IPS DF 6.9 (cell line): ENCODE measurements at places on chromosomes 5 and 9.

GRCh38 chr5:126376443-126376842 lies 46.8 kb upstream of the GRAMD2B start:
- DNase-seq: no peak

- no peak for DNase-seq
Observed at GRCh38 chr5:79191457-79191856, 44.5 kb upstream of the JMY start.

GRCh38 chr9:99387431-99387830 lies 165.3 kb downstream of the SEC61B start:
- no peak for DNase-seq

GRCh38 chr5:169731221-169731620 lies 94.1 kb downstream of the DOCK2 start:
- DNase-seq: no peak

- DNase-seq: no peak
Observed at GRCh38 chr9:30800421-30800820, 1584.0 kb upstream of the ACO1 start.

DNA sequence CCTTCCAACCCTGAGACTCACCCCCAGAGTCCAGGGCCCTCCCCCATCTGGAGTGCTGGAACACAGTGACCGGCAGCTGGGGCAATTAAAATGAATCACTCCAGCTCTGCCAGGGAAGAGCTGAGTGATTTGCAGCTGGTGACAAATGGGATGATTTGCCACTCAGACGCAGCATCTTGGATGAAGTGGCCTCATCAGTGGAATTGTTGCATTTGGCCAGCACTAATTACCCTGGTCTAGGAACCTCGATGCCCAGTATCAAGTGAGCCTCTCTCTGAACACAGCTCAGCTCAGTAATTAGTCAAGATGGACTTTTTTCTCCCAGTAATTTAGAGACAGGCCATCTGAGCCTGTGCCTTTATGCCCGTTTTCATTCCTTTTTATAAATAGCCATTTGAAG lies 259.5 kb downstream of the GRIA1 start:
- DNase-seq: no peak
